ENCODE measurements at places on chromosomes 13 and 19.

DNA sequence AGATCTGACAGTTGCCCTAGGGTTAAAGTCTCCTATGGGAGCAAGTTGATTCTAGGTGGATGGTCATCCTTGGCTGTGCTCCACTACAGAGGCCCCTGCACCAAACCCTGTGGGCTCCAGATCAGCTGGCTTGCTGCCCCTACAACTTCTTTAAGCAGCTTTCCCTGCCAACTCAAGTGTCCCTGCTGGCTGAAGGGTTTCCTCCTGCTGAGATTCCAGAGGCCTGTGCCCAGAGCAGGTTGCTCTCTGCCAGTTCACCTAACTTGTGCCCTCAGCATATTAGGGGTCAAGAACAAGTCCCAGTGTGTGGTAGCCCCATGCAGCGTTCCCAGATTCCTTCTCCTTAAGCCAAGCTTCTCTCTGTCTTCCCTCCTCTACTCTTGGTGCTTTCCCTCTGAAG is 85.6 kb downstream of the ZMYM2 start:
- DNase-seq = no peak

DNA sequence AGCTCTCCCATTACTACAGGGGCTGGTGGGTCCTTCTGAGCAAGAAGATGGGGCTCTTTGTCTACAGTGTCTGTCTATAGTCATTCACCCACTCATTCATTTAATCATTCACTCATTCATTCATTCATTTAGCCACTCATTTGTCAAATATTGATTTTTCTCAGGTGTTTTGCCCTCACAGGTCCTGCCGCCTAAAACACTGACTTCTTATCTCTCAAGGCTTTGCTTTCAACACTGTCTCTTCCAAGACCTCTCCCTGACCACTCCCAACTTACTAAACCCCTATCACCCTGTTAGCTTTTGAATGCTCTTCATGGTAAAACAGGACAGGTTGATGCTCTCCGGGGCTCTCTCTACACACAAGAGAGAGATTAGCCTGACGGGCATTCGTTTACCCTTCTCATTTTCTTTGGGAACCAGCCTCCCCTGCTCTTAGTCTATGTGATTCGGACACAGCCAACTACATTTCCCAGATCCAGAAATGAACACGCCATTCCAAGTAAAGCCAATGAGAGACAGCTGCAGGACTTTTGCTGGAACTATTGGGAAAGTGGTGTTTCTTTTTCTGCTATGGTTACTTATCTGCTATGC is 22.7 kb downstream of the FAM187B start:
- no peak for DNase-seq

DNA sequence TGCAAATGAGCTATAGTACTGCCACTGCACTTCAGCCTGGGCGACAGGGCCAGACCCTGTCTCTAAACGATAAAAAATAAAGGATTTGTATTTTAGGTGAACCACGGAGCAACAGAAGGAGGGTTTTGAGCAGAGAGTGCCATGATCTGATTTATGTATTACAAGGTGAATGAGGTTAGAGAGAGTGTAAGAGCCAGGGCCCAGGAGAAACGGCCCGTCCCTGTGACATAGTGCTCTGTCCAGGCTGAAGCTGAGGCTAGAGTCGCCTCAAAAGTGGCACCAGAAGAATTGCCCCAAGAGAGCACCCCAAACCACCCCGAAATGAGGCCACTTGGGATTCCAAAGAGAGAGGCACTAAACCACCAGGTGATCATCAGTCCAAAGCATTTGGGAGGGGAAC is 16.9 kb downstream of the MAG start:
- no peak for DNase-seq

- DNase-seq = no peak
These were observed 91.4 kb downstream of the IRS2 start for GRCh38 chr13:109694972-109695371.

GRCh38 chr13:72514146-72514545 is 213.3 kb downstream of the MZT1 start:
- DNase-seq = no peak

DNA sequence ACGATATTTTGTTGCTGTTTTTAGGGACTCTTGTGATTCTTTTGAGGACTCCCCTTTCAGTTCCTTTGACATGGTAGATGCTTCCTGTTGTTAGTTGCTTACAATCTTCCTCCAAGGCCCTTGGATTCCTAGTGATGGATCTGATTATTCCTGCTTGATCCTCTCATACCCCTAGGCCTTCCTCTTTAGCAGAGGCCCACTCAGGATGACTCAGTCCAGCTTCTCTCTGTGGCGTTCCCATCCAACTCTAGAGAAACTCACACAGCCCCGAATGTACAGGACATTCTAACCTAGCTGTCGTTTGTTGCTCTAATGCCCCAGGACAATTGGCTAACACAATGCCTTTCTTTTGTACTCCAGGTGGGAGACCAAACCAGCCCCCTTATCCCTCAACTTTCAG is 191.4 kb downstream of the POSTN start:
- no peak for DNase-seq

GRCh38 chr19:793806-794205 is 3.4 kb upstream of the PTBP1 start:
- no peak for DNase-seq

DNA sequence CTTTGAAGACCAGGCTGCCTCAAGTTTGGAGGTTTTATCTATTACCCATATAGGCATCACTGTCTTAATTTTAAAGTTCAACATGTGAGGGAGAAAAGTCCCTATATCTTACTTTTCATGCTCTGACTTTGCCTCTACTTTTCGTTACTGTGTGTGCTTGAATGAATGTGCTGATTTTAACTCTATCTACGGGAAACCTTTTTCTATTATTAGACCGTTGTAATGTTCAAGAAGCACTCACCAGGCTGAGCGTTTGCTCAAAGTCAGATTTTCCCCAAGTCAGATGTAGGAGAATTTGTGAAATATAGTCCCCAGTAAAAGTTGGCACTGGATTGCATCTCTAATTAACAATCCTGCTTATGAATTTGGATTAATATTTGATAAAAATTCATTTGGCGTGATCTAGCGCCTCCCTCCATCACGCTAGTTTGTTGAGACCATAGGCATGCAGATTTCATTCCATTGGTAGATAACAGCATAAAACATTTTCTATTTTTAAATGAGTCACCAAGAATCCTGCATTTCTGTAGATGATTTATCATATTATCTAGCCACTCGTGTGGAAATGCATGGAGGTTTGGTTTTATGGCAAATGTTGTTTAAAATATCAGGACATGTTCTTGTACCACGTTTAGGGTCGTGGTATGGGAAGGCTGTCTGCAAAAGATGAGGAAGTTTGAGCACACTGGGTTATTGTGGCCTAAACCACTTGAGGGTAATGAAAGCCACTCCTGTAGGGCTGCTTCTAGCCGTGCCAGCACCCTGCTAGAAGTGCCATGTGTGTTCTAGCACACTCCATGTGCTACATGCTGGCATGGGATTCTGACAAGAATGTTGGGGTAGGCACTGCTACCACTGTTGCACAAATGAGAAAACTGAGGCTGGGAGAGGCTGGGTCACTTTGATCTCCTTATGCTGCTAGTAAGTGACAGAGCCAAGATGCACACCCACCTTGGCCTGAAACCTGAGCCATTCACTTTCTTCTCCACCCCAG is 179.4 kb downstream of the FGF9 start:
- no peak for DNase-seq

GRCh38 chr19:1255186-1256161 is 7.1 kb downstream of the MIDN start:
- no peak for DNase-seq

DNA sequence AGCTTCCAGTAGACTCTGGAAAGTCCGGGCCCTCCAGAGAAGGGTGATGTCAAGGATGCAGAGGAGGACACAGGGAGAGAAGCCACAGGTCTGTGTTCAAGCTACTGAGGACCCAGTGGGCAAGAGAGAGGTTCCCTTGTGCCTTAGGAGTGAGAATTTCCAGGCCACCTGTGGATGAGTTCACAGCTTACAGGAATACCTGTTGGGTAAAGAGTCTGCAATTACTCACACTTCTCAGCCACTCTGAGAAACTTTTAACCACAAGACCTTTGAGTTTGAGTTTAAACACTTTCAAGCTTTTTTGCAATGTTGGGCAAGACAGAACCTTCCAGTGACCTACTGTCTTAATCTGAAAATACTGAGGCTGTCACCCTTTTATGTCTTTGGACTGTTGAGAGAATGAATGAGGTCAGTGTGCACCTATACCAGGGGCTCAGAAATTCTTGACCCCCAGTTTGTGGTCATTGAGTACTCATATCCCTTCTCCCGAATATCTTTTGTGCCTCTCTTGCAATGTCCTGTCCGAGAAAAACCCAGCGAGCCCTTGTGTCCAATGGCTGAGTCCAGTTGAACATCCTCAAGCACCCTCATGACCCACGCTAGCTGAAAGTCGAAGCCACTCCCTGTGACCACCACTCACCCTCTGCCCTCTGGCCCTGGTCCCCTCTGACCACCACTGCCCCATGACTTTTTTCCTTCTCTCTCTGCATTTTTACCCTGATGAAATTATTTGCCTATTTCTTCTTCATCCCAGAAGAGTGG is 368.5 kb upstream of the ZNF507 start:
- no peak for DNase-seq

GRCh38 chr19:30105727-30106126 is 163.7 kb downstream of the URI1 start:
- DNase-seq = no peak

GRCh38 chr19:35261356-35262100 is 7.2 kb upstream of the USF2 start:
- peak; percentile 2 for DNase-seq

DNA sequence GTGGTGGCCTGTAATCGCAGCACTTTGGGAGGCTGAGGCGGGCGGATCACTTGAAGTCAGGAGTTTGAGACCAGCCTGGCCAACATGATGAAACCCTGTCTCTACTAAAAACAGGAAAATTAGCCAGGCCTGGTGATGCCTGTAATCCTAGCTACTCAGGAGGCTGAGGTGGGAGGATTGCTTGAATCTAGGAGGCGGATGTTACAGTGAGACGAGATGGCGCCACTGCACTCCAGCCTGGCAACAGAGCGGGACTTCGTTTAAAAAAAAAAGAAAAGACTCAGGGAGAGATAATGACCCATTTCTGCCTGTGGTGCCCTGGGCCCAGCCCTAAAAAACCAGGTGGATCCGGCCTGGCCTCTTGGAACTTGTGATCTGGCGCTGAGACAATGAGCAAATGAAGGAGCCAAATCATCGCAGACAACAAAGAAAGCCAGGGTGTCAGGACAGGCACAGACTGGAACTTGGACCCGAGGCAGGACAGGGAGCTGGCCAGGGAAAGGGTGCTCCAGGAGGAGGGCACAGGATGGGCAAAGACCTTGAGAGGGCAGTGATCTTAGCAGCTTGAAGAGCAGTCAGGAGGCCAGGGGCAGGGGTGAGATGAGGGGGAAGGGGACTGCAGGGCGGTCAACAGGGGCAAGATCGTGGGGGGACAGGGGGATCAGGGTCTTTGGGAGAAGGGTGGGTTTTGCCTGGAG is 962 bp upstream of the JAK3 start:
- DNase-seq = no peak

- DNase-seq = no peak
These were observed 374.4 kb downstream of the SPRY2 start for GRCh38 chr13:79966493-79966895.

DNA sequence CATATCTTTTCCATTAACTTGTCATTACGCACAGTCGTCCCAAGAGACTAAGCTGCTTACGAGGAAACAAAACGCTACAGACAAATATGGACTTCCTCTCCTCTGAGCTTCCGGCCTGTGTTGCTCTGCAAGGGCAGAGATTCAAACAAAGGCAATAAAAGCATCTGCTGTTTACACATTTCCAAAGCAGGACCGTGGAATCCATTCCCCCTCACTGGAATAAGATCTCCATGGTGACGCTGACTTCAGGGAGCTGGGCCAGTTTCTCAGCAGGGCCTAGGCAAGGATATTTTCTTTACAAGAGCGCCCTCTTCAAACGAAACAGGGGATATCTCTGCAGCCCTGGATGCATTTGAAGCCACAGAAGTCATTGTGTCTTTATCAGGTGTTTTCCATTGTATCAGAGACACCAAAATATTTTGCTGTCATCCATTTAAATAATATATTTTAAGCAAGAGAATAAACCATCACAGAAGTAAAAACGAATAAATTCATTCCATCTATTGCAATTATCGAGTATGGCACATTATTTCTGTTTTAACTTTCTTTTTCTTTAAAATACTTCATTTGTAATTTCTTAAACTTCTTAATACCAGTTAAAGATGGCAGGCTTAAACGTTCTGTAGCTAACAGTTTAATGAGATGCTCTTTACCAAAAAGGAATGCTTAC is 177.5 kb downstream of the DCLK1 start:
- DNase-seq = no peak

- no peak for DNase-seq
These were observed 163.5 kb downstream of the KATNAL1 start for GRCh38 chr13:30143666-30144400.

DNA sequence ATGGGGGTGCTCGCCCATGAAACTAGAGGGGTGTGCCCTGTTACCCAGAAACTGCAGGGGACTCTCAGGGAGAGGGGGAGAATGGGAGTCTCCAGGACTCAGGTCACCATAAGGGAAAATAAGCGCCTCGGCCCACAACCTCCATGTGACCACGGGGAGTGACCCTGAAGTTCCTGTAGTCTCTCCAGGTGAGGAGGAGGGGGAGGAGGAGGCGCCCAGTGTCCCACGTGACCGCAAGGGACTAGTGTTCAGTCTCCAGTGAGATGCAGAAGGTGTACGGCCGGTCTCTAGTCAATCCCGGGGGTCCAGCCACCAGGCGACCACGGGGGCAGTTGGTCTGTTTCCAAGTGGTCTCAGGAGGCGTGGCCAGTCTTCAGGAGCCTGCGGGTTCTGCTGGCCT is 16.0 kb downstream of the TM6SF2 start:
- DNase-seq = no peak

DNA sequence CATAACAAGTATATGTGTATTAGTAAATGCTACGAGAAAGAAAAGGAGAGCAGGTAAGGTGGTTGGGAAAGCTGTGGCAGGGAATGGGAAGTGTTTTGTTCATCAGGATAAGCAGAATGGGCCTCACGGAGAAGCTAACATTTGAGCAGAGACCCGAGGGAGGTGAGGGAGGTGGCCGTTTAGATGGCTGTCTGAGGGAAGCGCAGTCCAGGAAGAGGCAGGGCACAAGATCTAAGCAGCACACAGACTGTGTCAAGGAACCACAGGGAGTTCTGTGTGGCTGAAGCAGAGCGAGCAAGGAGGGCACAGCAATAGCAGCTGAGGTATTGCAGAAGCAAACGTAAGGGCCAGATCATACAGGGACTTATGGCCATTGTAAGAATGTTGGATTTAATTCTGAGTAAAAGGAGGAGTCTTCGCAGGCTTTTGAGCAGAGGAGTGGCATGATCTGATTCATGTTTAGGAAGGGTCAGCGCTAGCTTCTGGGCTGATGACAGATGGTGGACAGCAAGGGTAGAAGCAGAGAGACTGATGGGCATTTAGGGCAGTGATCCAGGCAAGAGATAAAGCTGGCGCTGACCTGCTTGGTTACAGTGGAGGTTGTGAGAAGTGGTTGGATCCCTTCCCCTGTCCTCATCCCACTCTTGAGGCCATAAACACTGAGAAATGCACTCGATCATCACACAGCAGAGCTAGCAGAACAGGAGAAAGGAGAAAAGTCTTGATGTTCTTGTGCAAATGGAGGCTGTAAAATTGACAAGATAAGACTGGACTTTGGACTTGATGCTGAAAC is 199.9 kb downstream of the LACC1 start:
- no peak for DNase-seq

GRCh38 chr13:81446441-81446840 is 1105.5 kb upstream of the SPRY2 start:
- DNase-seq = no peak

GRCh38 chr13:51849145-51850101 is 4.4 kb upstream of the TMEM272 start:
- no peak for DNase-seq
